Uterus (tissue), 4 donors: ENCODE measurements at places on chromosomes 1 and 21. TPM values are rescaled to one million over a fixed set of nuclear protein-coding genes. Genes with fewer than 3 reads are reported as not detected.

GRCh38 chr1:226625326-226625725 is 76.8 kb downstream of the STUM start:
- no peak for DNase-seq

DNA sequence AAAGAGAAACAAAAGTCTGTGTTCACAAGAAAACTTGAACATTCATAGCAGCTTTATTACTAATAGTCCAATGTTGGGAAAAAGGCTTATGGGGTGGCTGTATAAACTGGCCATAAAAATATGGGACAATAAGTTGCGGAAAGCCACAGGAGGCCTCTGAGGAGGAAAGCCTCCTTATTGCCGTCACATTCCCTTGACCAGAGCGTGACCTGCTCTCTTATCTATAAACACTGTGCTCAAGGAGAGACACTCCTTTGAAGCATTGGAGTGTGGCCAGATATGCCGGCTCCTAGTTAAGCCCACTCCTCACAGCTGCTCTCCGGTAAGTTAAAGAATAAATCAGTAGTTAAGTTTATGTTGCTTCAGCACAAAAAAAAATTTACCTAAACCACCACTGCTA is 19.7 kb downstream of the OR6Y1 start:
- no peak for DNase-seq

- no peak for DNase-seq
These were observed 7.9 kb downstream of the RD3 start for GRCh38 chr1:211483896-211484612.

DNA sequence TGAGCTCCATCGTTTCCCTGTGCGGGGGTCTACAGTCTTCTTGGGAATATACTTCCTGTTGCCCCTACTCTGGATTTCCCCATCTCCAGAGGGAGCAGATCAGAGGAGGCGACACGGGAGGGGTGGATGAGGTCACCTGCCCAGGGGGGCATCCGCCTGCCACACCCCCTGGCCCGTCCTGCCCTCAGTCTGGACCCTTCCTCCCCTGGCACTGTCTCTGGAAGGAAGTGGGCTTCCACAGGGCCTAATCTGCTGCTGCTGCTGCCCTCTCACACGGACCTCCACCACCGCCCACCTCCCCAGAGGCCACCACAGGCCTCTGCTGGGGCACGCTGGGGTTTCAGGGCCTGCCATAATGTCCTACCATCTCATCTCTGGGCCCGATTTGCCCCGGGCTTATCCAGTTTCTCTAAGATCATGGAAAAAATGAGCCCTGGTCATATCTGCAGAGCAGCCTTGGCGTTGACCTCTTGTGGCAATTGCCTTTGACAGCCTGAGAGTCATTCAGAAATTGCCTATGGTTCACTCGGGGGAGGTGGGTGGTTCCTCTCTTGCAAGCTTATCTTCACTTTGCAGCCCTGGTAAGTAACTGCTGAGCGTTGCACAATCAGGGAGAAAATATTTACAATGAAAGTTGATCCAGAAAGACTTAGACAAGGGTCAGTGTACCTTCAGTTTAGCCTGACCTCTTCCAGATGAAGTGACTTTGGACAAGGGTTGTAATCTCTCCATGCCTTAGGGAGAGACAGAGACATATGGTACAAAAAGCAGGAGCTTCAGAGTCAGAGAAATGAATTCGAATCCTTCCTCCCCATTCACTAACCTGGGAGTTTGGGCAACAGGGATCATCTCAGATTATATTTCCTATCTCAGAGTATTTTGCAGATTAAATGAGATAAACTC is 252.4 kb downstream of the TOMM20 start:
- DNase-seq = no peak

DNA sequence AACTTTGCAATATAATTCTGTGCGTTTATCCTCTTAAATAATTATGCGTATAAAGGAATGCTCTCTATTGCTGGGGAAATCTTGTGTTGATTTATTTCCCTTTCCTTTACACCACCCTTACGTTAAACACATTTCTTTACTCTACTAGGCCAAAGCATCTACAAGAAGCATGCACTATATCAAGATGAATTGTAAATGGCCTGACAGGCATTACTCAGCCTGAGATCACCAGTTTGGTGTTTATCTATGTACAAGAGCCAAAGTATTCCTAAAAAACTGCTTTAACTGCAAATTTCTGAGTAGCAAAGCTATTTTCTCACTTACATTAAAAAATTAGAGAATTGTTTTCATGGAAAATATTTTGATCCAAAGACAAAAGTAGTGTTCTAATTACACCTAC is 114.8 kb downstream of the TYW3 start:
- no peak for DNase-seq

GRCh38 chr21:45365608-45366241 is 39.2 kb upstream of the COL18A1 start:
- no peak for DNase-seq

GRCh38 chr1:181120924-181121323 is 32.4 kb downstream of the IER5 start:
- DNase-seq = no peak

GRCh38 chr1:24980836-24981630 is 51.0 kb upstream of the RUNX3 start:
- no peak for DNase-seq

GRCh38 chr1:54110996-54111395 is 41.8 kb downstream of the CDCP2 start:
- no peak for DNase-seq

The UMODL1 gene
- not detected for total RNA-seq

The MYCL gene
- 0.40 TPM for total RNA-seq

The TLCD4 gene
- 10.6 TPM for total RNA-seq
